ENCODE measurements at places on chromosomes 13 and 19.

- H3K4me1 ChIP-seq = no peaks in the 10 kb centered on the region
- H3K27me3 ChIP-seq = peaks cover 61% of the 10 kb centered on the region
- H3K36me3 ChIP-seq = no peaks in the 10 kb centered on the region
- H3K4me3 ChIP-seq = no peak overlapping the region
These were observed 7.1 kb upstream of the DOCK6 start for GRCh38 chr19:11269408-11269807.

- H3K36me3 ChIP-seq = no peaks in the 10 kb centered on the region
- no peak overlapping the region for H3K27ac ChIP-seq
- H3K27me3 ChIP-seq = no peaks in the 10 kb centered on the region
- no peak overlapping the region for H3K4me3 ChIP-seq
- no peaks in the 10 kb centered on the region for H3K4me1 ChIP-seq
These were observed 46.1 kb upstream of the GPC6 start for GRCh38 chr13:93180356-93180969.

- H3K4me3 ChIP-seq = no peak overlapping the region
- no peak overlapping the region for H3K27ac ChIP-seq
- H3K4me1 ChIP-seq = no peaks in the 10 kb centered on the region
- DNase-seq = no peak
- peaks cover 4% of the 10 kb centered on the region for H3K36me3 ChIP-seq
These were observed 2.3 kb upstream of the ZNRF4 start for GRCh38 chr19:5452594-5453565.

- no peaks in the 10 kb centered on the region for H3K4me1 ChIP-seq
- H3K27me3 ChIP-seq = no peaks in the 10 kb centered on the region
- peaks cover 7% of the 10 kb centered on the region for H3K36me3 ChIP-seq
- H3K27ac ChIP-seq = no peak overlapping the region
These were observed 15.3 kb upstream of the KCTD4 start for GRCh38 chr13:45216193-45216592.

- H3K27ac ChIP-seq = no peak overlapping the region
- H3K36me3 ChIP-seq = no peaks in the 10 kb centered on the region
- no peaks in the 10 kb centered on the region for H3K4me1 ChIP-seq
- H3K4me3 ChIP-seq = no peak overlapping the region
- no peaks in the 10 kb centered on the region for H3K27me3 ChIP-seq
- DNase-seq = no peak
These were observed 320.1 kb upstream of the SLC10A2 start for GRCh38 chr13:103386341-103386740.

DNA sequence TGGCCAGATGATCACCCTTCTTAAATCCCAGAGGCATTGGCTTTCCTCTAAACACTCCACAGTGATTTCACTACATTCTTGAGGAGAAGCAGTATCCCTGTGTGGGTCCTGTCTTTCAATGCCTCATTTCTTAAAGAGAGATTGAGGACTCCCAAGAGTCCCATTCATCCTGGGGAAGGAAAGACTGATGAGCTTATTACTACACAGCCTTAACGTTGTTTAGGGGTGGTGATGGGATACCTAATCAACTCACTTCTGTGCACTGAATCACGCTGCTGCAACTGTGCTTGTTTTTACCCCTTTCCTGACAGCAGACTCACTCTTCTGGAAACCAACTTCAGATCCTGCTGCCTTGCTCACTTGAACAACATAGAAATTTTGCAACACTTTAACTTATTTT lies 203.1 kb downstream of the RGCC start:
- no peaks in the 10 kb centered on the region for H3K27me3 ChIP-seq
- peaks cover 2% of the 10 kb centered on the region for H3K36me3 ChIP-seq
- no peak overlapping the region for H3K27ac ChIP-seq
- no peak overlapping the region for H3K4me3 ChIP-seq
- H3K4me1 ChIP-seq = no peaks in the 10 kb centered on the region

GRCh38 chr13:96198038-96198437 lies 108.1 kb downstream of the HS6ST3 start:
- H3K36me3 ChIP-seq = no peaks in the 10 kb centered on the region
- H3K4me1 ChIP-seq = no peaks in the 10 kb centered on the region
- no peak for DNase-seq
- H3K27ac ChIP-seq = no peak overlapping the region
- H3K4me3 ChIP-seq = no peak overlapping the region

DNA sequence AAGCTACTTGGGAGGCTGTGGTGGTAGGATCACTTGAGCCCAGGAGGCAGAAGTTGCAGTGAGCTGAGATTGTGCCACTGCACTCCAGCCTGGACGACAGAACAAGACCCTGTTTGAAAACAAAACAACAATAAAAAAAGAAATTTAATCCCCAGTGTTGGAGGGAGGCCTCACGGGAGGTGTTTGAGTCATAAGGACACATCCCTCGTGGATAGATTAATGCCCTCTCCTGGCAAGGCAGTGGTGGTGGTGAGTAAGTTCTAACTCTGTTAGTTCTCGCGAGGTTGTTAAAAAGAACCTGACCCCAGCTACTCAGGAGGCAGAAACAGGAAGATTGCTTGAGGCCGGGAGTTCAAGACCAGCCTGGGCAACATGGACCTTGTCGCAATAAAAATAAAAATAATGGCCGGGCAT lies 27.6 kb upstream of the SIN3B start:
- DNase-seq = no peak
- H3K27ac ChIP-seq = no peak overlapping the region
- no peaks in the 10 kb centered on the region for H3K36me3 ChIP-seq
- no peak overlapping the region for H3K4me3 ChIP-seq

DNA sequence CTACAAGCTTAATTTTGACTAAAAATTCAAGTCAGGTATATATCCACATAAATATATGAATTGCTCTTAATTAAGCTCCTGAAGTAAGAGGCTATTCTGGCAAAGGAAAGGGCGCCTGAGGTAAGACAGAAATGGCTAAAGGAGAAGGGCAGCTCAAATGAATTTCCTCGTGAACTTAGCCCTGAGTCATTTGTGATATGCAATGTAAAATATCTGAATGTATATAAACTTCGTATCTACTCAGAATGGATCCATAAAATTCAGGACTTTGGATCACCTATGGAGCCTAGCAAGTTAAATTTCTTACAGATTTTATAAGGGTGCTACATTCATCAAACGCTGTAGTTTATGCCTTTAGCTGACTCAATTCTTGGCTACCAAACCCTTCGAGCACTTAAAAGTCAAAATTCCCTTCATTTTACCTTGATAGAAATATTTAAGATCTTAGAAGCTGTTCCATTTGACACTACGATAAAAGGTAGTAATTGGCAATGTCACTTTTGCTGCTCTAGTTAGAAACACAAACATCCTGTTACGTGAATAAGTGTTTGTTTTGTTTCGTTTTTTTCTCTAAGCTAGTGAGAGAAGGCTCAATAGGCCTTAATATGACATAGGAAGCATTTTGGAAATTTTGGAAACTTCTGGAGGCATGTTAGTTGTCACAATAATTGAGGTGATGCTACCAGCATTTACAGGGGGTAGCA lies 69.2 kb downstream of the DIAPH3 start:
- no peak overlapping the region for H3K4me3 ChIP-seq
- no peaks in the 10 kb centered on the region for H3K27me3 ChIP-seq
- H3K4me1 ChIP-seq = no peaks in the 10 kb centered on the region
- peaks cover 3% of the 10 kb centered on the region for H3K36me3 ChIP-seq

GRCh38 chr13:51681037-51681678 lies 96.9 kb downstream of the WDFY2 start:
- no peak overlapping the region for H3K4me3 ChIP-seq
- H3K4me1 ChIP-seq = peaks cover 13% of the 10 kb centered on the region
- H3K27me3 ChIP-seq = no peaks in the 10 kb centered on the region
- peaks cover 3% of the 10 kb centered on the region for H3K36me3 ChIP-seq
- no peak overlapping the region for H3K27ac ChIP-seq

GRCh38 chr19:4089400-4089908 lies 22.8 kb upstream of the ZBTB7A start:
- peak overlapping the region; percentile 90 for H3K27ac ChIP-seq
- H3K27me3 ChIP-seq = no peaks in the 10 kb centered on the region
- DNase-seq = peak; percentile 37
- H3K36me3 ChIP-seq = peaks cover 15% of the 10 kb centered on the region
- H3K4me1 ChIP-seq = peaks cover 32% of the 10 kb centered on the region

- no peaks in the 10 kb centered on the region for H3K36me3 ChIP-seq
- no peak for DNase-seq
- H3K4me3 ChIP-seq = no peak overlapping the region
- H3K27me3 ChIP-seq = no peaks in the 10 kb centered on the region
These were observed 155.8 kb upstream of the FNDC3A start for GRCh38 chr13:48819899-48820298.

All from central memory CD8-positive, alpha-beta T cell (primary cell).